ENCODE measurements at places on chromosomes 2 and 18.

- no peak for DNase-seq
These were observed 70.7 kb downstream of the CABYR start for GRCh38 chr18:24209558-24209957.

DNA sequence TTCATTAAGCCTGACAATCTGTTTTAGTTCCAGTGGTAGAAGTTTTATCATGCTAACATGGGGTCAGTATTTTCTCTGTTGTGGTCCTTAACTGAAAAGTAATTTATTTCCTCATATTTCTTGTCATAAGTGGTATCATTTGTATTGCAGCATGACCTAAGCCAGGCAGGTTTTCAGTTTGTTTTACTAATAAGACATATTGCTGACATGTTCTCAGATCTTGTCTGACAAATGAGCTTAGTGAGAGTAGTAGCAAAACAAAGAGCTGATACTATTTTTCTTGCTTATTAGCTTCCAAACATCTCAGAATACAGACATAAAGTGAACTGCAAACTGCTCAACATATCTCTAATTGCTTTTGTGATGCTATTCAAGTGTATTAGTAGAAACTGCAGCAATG is 293.6 kb downstream of the DSEL start:
- no peak for DNase-seq

DNA sequence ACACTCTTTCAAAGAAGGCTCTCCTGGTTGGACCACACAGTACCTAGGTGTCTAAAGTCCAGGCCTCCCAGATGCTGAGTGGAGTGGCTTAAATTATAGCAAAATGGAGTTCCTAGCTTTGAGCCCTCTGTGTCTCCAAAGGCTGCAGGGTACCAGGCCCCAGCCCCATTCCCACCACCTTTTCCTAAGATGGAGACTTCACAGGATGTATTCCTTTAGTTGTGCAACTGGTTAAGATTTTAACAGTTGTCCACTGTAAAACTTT is 4.9 kb downstream of the SMAD7 start:
- DNase-seq = no peak

DNA sequence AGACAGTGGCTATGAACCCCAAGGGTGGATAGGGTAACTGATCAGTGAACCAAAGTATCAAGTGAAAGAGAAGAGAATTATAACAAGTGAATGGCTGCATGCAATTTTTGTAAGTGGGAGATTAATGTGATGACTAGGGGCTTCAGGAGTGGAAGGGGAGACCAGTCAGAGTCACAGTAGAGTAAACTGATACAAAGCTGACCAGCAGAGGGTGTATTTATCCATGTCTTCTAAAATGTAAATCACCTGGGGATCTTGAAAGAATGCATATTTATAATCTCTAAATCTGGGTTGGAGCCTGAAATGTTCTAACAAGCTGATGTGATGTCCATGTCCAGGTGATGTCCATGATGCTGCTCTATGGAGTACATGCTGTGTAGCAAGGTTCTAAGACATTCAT is 1351.3 kb upstream of the CHAC2 start:
- DNase-seq = no peak

GRCh38 chr2:157838442-157839161 is 37.5 kb downstream of the ACVR1 start:
- no peak for DNase-seq

DNA sequence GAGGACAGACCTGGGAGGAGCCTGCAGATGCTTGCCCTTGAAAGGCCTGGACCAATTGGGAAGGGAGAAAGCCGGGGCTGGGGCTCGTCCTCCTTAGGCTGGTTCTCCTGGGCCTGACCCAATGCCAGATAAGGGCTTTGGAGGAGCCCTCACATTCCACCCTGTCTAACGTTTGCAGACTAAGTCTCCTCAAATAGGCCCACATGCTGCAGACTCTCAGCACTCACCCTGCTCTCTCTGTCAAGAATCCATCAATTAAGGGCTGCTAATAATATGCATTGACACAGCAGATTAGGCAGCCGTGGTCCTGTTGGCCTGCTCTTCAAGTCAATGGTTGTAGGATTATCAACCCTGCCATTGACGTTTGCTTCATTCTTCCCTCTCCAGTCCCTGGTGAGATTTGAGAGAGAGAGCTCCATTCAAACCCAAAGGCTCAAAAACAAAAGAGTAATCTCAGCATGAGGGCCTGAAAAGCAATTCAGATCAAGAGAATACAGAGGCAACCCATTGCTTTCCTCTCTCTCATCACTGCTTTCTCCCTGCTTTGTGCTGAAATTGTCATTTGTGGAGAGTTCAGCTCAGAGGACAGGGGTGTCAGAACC is 167.6 kb downstream of the INSIG2 start:
- DNase-seq = no peak

GRCh38 chr18:47883771-47884413 is 46.6 kb downstream of the SMAD2 start:
- no peak for DNase-seq

DNA sequence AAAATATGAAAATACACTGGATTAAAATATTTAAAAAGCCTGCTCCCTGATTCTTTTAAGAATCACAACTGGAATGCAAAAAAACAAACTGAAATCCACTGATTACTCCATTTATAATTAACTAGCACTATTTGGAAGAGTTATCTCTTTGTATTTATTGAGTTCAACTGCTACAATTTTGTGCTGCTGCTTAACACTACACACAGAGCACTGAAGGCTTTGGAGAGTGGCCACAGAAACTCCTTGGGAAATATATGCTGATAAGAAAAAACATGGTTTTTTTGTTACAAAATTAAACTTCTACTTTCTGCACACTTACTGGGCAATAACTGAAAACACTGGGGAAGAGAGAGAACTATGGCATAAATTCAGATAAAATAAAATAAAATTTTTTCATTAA is 19.8 kb upstream of the BZW1 start:
- no peak for DNase-seq

- DNase-seq = no peak
These were observed 36.7 kb upstream of the RMP24 start for GRCh38 chr18:35935805-35936204.

DNA sequence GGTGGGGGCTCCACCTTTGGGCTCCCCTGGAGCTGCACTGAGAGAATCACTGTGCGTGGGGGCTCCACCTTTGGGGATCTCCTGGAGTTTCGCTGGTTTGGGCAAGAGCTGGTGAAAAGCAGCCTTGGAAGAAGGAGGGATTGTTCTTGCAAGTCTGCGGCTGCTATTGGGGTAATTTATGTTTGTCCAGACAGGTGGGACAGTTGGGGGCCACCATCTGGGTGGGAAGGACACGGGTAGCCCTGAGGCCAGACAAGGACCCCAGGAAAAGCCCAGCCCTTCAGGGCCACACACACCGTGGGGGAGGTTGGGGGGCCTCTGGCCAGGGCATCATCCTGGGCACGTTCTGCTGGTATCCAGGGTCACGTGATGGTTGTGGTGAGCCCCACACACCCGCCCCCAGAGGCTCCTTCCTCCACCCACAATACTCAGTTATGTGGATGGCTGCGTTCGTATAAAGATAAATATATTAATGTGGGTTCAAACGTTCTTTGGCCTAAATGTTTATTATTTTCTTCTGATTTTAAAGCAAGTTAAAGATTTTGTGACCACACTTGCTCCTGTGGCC is 47.7 kb downstream of the TPO start:
- DNase-seq = no peak

DNA sequence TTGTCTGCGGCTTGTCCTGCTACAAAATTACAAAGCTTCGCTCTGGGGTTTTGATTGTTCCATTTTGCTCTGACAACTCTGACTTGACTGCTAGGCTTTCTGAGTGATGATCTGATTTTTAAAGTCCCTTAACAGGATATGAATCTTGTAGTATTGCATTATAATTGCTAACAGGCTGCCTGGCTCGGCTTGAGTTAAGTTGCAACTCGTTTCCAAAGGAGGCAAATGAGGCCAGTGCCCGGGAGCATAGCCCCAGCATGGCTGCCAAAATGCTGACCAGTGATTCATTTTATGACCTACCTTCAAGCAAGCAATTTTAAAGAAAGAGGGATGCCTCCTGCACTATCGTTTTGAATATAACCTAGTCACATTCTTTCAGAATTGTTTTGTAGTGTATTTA is 135.4 kb downstream of the COL6A3 start:
- DNase-seq = no peak

DNA sequence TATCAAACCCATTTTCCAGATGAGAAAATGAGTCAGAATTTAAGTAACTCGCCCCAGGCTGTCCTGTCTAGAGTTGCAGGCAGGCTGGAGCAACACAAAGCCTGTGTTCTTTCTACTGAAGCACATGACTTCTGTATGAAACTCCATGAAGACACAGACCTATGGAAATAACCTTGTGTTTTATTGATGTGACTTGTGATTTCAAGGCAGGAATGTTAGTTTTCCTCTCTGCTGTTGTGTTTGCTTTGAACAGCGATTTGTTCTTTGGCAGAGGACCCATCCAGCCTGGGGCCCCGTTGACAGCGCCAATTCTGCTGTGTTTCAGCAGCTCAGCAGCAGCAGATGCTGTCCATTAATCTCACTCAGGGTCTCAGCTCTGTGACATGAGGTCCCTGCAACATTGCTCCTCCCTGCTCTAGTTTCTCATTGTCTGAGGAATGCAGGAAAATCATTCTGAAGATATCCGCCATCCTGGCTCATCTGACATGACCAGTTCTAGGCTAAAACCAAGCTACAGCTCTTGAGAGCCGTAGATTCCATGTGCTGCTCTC is 344.3 kb upstream of the RAB12 start:
- no peak for DNase-seq

- DNase-seq = no peak
These were observed 73.1 kb downstream of the ST6GAL2 start for GRCh38 chr2:106812841-106813240.

GRCh38 chr2:123826729-123827271 is 198.3 kb upstream of the CNTNAP5 start:
- DNase-seq = no peak

- DNase-seq = no peak
These were observed 262.7 kb downstream of the FHOD3 start for GRCh38 chr18:36560187-36560586.

GRCh38 chr18:5964596-5964995 is 69.3 kb upstream of the TMEM200C start:
- no peak for DNase-seq

- no peak for DNase-seq
These were observed 196.6 kb upstream of the CELF4 start for GRCh38 chr18:37762076-37762621.

GRCh38 chr2:203891474-203891873 is 23.9 kb downstream of the CTLA4 start:
- no peak for DNase-seq

GRCh38 chr18:48326901-48327675 is 82.1 kb downstream of the ZBTB7C start:
- DNase-seq = no peak

DNA sequence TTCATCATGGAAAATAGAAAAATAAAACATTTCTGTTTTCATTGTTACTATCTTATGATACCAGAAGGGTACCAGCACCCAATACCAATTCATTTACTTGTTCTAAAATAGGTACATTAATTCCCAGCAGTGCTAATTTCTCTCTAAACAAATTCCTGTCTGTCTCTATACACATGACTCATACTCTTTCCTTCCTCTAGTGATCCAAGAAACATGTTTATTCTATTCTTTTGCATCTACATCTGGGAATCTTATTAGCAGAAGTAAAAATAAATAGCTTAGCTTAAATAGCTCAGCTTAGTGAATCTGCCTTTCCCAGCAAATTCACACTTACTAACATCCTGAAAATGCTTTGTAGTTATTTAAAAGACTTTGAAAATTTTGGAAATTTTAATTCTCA is 84.5 kb upstream of the MAPRE2 start:
- DNase-seq = no peak

DNA sequence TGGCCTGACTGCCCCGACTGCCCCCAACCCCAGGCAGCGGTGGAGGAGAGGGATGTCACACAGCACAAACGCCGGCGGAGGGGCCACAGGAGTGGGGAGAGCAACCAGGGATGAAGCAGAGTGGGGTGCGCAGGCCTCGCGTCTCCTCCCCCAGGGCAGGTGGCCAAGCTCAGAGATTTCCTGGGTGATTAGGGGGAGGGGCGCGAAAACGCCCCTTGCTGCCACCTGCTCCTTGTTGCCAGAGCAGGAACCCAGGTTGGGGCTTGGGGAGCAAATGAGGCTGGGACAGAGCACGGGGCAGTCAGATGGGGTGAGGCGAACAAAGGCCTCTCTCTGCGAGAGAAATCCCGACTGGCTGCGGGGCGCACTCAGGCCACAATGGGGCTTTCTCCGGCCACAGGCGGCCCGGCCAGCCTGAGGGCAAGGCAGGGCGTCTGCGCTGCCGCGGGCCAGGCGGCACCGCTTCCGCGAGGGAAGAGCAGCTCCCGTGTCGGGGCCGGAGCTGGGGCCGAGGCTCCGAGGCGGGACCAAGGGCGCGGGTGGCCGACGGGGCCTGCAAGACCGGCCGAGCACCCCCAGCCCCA is 11.5 kb downstream of the TEX44 start:
- DNase-seq = peak; percentile 12

- DNase-seq = no peak
These were observed 265.1 kb downstream of the SH3BP4 start for GRCh38 chr2:235216901-235217300.

DNA sequence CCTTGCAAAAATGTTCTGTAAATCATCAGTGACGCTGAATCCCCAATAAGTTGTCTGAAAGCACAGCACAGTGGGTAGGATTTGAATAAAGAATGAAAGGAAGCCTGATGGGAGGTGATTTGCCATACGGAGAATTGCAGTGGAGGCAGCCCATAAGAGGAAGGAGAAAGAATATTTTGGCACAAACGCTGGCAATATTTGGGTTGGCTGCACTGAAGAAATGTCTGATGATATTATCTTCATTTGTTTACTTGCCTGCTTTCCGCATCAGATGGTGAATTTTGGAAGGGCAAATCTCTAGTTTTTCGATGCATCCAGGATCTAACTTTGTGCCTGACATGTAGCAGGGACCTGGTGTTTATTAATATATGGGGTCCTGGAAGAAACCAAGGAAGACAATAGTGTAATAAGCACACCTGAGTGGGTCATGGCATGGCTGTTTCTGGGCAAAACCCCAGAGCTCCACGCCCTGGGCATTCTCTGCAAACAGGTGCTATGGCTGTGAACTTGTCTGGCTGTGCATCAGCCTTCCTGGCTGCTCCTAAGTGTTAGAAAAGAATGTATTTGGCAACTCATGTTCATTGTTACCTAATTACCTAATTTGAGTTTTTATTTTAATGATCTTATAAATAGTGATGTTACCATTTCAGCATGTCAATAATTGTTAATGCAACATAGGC is 5.9 kb downstream of the GALR1 start:
- DNase-seq = no peak

DNA sequence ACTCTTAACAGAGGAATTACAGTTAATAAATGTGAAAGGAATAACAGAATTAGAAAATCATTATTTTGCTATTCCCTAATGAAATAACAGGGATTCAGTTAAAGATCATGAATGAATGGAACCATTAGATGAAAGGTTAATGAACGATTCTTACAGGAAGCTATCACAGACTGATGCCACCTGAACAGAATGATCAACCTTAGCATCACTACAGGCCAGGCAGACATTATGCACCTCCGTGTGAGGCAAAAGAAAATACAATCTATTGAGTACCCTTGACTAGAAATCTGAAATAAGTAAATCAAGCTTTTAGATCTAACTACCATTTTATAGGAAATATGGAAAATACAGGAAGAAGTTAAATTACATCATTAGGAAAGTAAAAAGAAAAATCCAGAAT is 10.4 kb downstream of the ROCK1 start:
- no peak for DNase-seq
